ENCODE measurements at places on chromosomes 2 and 18.

DNA sequence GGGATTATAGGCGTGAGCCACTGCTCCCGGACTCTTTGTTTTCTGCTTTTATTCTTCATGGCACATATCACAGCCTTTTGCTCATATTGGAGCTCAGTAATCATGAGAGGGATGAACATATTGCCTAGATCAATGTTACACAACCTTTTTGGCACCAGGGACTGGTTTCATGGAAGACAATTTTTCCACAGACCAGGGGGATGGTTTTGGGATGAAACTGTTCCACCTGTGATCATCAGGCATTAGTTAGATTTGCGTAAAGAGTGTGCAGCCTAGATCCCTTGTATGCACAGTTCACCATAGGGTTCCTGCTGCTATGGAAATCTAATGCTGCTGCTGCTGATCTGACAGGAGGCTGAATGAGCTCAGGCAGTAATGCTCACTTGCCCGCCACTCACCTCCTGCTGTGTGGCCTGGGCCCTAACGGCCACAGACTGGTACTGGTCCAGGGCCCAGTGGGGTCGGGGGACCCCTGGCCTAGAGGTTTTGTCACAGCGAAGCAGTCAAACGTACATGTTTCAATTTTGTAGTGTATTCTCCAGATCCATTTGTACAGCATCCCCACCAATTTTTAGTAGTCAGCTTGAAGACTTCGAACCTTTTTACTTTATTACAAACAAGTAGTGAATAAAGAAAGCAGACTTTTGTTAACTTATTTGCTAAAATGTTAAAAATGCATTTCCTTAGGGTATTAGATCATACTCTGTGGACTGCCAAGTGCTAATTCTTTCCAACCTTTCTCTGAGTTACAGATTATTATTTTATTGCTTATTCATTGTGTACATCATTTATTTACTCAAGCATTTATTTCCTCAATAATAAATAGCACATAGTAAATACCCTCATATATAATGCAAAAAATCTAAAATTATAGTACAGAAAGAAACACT, 6.2 kb downstream of the DAW1 start:
- DNase-seq: no peak

- no peak for DNase-seq
Measured at GRCh38 chr2:205169464-205169863, 512.8 kb upstream of the NRP2 start.

GRCh38 chr2:158312981-158313380, 143.6 kb downstream of the CCDC148 start:
- no peak for DNase-seq

DNA sequence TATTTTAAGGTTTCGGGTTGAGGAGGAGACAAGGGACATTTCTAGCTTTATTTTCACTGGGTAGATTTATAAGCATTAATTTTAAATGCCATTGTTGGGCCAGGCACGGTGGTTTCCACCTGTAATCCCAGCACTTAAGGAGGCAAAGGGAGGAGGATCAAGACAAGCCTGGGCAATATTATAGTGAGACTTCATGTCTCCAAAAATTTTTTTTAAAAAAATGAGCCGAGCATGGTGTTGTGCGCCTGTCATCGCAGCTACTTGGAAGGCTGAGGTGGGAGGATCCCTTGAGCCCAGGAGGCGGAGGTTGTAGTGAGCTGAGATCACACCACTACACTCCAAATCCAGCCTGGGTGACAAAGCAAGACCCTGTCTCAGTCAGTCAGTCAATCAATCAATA, 45.0 kb downstream of the MBD5 start:
- DNase-seq: no peak

DNA sequence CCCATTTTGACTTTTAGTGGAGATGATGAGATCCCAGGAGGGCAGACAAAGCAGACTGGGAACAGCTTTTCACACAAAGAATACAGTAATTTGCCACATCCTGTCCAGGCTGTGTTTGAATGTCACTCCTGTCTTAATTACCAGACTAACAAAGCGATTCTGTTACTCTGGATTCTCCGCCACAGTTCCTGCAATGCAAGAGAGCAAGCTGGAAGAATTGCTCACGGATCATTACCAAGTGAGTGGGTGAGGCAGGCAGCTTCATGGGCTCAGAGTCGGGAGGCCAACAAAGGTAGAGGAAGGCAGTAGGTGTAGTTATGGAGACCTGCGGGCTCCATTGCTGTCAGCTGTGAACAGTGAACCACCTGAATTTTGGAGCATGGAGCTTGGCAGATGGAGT, 250.5 kb upstream of the ATP5MC3 start:
- DNase-seq: no peak

DNA sequence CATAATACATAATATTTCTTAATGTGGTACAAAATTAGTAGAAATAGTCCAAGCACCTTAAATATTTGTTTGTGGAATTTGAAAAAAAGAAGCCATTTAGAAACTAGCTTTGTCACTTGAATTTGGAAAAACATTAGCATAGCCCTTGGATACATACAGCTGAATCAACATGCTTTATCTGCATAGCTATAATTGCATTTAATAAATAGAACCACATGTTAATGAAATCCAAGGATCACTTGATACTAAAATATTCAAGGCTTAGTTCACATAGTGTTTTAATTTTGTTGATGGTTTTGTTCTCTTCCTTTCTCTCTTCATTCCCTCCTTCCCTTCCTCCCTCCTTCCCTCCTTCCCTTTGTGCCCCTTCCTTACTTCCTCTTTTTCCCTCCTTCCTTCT, 169.4 kb upstream of the NRXN1 start:
- no peak for DNase-seq

- DNase-seq: no peak
Measured at GRCh38 chr2:218429911-218430692, 11.2 kb downstream of the VIL1 start.

DNA sequence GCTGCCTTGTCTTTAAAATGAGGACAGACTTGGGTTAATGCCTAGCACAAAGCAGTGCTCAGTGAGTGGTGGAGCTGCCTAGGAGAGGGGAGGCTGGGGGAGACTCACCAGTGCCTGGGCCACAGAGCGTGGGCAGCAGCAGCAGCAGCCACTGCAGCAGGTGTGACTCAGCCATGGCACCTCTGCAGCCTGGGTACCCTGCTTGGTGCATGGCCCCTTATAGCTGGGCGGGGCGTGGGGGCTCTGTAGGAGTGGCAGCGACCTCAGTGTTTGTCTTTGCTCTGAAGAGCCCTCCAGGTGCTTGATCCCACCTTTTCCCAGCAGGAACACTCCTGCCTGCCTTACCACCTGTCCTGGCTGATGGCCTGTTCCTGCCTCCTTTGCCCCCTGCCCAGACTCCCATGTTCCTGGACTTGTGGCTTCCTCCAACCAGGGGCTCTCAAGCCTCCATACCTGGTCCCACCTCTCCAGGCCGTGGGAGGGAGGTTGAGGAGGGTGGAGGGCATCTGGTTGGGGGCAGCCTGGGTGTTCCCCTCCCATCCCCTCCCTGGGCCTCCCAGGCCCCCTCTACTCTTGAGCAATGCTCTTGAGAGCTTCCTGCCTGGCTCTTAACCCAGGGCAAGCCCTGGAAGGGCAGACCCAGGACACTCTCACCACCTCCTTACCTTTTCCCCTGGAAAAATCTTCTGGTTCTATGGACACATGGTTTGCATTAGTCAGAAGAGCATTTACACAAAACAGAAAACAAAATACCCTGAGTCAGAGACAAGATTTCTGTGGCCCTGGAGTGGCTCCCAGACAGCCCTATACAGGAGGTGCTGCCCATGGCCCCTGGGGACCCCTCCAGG, at the start of gene SFTPB:
Gene SFTPB, minus strand, starts transcription at position 191 of the 848 bp plus-strand sequence. Its CDS starts 16 bp downstream, at position 175.
- no peak for DNase-seq
